Hepatocyte (in vitro differentiated cells): ENCODE measurements at places on chromosomes 5 and 9. TPM values are rescaled to one million over a fixed set of nuclear protein-coding genes. Genes with fewer than 3 reads are reported as not detected.

Gene ZNF658
- 2.4 and 3.4 TPM in 2 replicates for total RNA-seq

Gene PPP2R2B
- 2.3 and 4.4 TPM in 2 replicates for total RNA-seq

Gene SPINK13
- total RNA-seq = not detected in 2 replicates

- no peak overlapping the region for H3K27ac ChIP-seq
- H3K36me3 ChIP-seq = no peaks in the 10 kb centered on the region
- peak; percentile 76 for DNase-seq
- peaks cover 27% of the 10 kb centered on the region for H3K4me1 ChIP-seq
Observed at GRCh38 chr5:61817472-61818326, 485.6 kb downstream of the ZSWIM6 start.

GRCh38 chr5:134550271-134551214 is 25.1 kb downstream of the JADE2 start:
- H3K4me3 ChIP-seq = no peak overlapping the region
- DNase-seq = no peak
- no peaks in the 10 kb centered on the region for H3K36me3 ChIP-seq
- no peak overlapping the region for H3K27ac ChIP-seq
- H3K4me1 ChIP-seq = peaks cover 12% of the 10 kb centered on the region
- no peaks in the 10 kb centered on the region for H3K27me3 ChIP-seq

GRCh38 chr5:126468091-126468490 is 44.9 kb downstream of the GRAMD2B start:
- no peak overlapping the region for H3K4me3 ChIP-seq
- no peaks in the 10 kb centered on the region for H3K36me3 ChIP-seq
